ENCODE measurements at places on chromosomes 2 and 18. TPM values are rescaled to one million over a fixed set of nuclear protein-coding genes. Genes with fewer than 3 reads are reported as not detected.

The TACR1 gene
- 0.09 TPM for polyA plus RNA-seq

The CNDP1 gene
- 0.09 TPM for polyA plus RNA-seq

DNA sequence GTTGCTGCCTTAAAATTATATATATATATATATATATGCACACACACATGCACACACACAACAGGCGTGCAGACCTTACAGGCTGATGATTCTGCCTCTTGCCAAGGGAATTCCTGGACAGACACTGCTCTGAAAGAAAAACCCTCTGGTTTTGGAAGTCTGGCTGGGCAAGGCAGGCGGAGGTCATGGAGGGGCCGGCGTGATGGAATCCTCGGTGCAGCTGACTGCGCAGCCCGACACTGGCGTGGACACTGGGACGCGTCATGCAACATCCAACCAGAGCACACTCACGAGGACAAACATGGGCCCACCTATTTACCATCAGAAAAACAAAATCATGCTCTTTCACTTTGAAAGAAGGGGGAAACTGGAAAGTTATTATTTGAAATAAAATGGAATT is 235.3 kb downstream of the ZNF516 start:
- DNase-seq = no peak

DNA sequence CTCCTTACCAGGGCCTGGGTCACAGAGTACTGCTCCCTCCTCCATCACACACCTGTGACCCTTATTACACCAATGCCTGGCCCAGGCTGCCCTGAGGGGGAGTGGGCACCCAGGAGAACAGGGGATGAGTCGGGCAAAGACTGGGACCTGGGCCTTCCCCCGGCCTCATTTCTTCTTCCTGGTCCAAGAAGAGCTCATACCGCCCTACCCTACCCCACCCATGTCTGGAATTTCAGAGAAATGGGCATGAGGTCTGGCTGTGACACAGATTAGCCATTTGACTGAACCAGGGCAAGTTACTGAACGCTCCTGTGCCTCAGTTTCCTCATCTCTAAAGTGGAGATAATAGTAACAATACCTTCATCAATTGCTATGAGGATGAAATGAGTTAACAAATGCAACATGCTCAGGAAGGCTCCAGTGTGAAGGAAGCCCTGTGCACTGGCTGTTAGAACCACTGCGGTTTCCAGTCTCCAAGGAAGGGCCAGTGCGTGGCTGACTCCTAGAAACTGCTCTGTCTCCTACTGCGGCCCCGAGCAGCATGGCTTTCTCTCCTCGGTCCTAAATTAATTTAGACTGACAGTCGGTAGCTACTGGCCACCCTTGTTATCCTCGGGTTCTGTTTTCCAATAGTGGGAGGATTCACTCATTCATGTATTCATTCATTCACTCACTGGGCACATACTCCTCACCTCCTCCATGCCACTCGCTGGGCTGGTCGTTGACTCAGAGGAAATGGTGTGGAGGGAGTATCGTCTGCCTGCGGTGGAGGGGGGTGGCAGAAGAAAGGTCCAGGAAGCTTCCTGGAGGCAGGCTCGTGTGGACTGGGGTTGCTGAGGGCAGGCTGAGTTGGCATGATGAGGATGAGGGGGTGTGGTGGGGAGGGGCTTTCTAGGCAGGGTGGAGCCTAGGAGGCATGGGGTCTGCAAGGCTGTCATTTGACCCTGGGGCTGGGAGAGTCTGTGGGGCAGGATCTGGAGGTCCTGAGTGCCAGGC is 175.6 kb downstream of the GLI2 start:
- no peak for DNase-seq

DNA sequence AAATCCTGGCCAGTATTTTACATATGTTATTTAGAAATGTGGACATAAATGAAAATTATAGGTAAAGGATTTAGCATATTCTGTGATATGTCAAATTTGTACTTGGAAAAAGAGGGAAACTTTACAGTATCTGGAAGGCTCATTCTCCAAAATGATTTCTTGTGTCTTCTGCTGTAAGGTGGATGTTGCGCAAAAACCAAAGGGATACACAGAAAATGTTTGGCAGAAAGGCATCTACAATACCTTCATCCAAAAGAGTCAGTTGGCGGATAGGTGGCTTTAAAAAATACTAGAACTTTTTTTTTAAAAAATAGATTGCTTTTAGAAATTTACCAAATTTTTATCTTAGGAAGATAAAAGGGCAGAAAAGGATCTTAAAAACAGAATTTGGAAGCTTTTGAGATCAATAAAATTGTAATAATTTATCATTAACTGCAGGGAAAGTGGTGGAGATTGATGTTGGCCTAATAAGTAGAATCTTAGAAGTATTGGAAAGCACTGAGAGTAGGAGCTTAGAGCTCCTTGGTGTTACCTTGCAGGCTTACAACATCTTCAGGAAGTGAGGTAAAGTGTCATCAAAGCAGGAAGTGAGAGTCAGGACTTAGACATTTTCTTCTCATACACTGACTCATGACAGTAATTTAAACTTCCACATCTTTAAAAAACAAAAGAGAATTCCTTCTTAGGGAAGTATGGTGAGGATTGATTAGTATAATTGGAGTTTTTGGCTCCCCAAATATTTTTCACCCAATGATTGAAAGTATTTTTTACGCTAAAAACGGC is 2.1 kb downstream of the NABP1 start:
- no peak for DNase-seq

The CCDC102B gene
- polyA plus RNA-seq = 1.1 TPM

The SCG2 gene
- polyA plus RNA-seq = 0.27 TPM

GRCh38 chr2:60485055-60485454 is 68.4 kb downstream of the BCL11A start:
- DNase-seq = no peak

- no peak for DNase-seq
Measured at GRCh38 chr2:111191877-111192276, 71.2 kb downstream of the BCL2L11 start.

GRCh38 chr2:237012577-237013267 is 73.0 kb upstream of the COPS8 start:
- DNase-seq = no peak

The XRCC5 gene
- 308 TPM for polyA plus RNA-seq

- no peak for DNase-seq
Measured at GRCh38 chr2:144320491-144320890, 199.4 kb downstream of the ZEB2 start.

All from H1 (cell line).